ENCODE measurements at places on chromosomes 12 and 14.

DNA sequence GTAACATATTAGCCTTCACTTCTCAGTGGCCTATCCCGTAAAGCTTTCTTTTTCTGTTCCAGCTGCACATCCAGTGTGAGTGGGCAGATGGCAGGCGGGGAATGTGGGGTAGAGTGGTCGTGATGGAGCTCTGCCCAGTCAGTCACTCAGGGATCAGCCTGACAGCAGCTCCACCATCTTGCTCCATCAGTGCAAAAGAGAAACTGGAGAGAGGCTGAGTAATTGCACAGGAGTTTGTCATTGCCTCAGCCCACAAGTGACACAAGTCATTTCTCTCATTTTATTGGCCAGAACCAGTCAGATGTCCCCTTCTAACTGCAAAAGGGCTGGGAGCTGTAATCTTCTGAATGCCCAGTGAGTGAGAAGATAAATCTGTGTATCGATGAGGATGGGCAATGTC lies 66.5 kb downstream of the ATP23 start:
- DNase-seq: no peak

GRCh38 chr12:46453428-46453827 lies 80.9 kb upstream of the SLC38A2 start:
- DNase-seq: no peak

- no peak for DNase-seq
Measured at GRCh38 chr14:105485739-105486162, 935 bp upstream of the CRIP1 start.

DNA sequence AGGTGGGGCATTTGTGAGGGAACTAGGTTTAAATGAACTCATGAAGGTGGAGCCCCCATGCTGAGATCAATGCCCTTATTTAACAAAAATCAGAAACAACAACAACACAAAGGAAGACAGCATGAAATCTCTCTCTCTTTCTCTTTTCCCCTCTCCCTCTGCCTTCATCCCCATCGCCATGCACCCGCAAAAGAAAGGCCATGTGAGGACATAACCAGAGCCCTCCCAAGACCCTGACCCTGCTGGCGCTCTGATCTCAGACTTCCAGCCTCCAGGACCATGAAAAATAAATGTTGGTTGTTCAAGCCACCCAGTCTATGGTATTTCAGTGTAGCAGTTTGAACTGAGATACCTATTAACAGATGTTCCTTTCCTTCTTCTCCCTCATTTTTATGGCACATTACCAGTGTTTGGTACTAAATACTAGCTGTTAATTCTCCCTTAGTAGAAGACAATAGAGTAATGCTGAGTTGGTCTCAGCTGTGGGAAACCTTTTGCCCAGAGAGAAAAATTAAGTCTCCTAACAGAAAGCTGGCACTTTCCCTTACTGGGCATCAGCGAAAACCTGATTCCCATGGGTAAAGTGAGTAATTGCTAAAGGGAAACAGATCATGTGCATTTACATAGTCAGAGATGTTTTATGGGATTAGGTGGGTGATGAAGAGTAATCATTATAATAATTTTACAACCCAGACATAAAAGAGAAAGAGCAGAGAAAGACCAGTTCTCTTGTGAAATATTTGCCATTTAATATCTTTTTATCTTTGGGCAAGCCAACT lies 264.0 kb upstream of the PLEKHG7 start:
- no peak for DNase-seq

DNA sequence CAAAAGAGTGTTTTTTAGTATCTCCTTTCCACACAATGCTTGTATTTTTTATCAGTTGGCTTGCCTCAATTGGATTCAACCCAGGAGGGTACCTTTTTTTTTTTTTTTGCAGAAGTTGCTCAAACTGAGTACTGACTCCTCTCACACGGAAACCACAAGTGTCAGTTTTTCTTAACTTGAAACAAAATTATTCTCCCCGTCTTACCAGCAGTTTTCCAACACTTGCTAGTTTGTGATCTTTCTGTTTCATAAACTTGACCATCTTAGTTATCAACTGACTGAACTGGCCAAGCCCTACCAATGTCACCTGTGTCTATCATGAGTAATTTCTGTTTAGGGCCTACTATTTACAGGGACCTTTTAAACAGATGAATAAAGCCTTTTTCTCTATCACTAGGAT lies 34.1 kb upstream of the ITPR2 start:
- no peak for DNase-seq

GRCh38 chr12:89691659-89692058 lies 17.0 kb downstream of the ATP2B1 start:
- DNase-seq: no peak

DNA sequence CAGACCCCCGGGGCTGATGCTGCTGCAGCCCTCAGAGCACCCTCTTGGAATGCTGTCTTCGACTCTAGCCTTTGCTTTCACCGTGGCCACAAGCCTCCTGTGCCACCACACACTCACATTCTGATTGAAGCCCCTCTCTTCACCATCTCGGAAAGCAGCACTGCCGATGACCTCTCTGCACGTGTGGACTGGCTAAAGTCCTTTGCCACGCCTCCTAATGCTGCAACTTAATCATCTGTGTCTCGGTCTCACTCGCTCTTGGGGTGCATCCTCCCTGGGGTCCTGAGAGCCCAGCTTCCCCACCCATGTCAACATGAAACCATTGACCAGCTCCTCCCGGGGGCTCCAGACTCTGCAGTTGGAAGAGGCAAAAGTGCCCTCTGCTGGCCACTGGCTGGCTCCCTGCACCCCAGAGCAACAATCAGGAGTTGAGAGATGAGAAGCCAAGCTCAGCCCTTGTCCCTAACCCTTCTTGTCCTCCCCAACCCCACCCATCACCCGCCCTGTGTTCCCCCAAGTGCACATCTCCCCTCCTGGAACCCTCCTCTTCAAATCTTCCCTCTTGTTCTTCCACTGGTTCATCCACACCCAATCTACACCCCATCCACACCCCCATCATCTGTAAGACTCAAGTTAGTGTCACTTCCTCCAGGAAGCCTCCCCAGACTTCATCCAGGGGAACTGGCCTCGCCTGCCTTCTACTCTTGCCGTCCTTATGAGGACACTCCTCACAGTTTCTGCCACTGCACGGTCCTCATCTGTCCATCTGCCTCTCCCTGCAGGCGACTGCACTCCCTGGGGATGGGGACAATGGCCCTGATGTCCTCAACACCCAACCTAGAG lies 23.6 kb upstream of the FAM181A start:
- no peak for DNase-seq

- no peak for DNase-seq
Measured at GRCh38 chr14:74427651-74428050, 1.6 kb upstream of the SYNDIG1L start.

DNA sequence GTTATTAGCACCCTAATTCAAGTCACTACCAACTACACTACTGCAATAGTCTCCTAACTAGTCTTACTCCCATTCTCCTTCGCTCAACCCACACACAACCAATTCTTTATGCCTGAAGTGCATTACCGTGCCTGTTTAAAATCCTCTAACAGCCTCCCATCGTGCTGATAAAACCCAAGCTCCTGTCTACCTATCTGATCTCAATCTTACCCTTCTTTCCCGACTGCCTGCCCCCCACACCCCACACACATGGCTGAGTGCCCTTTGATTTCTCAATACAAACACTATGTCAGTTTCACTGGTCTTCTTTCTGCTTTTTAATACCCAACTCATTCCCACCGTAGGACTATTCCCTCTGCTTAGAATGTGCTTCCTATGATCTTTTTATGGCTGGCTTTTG lies 59.9 kb downstream of the SPPL3 start:
- DNase-seq: no peak

DNA sequence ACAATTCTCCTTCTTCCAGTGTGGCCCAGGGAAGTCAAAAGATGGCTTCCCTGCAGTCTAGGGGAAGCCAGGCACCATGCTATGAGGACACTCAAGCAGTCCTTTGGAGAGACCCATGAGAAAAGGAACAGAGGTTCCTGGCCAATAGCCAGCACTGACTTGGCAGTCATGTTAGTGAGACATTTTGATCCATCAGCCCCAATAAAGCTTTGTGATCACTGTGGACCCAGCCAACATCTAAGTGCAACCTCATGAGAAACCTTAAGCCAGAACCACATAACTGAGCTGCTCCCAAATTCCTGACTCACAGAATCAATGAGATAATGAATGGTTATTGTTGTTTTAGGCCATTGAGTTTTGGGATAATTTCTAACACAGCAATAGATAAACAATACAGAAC lies 51.0 kb upstream of the NAP1L1 start:
- DNase-seq: no peak

GRCh38 chr14:91839749-91840148 lies 27.6 kb downstream of the TC2N start:
- no peak for DNase-seq

GRCh38 chr12:46892887-46893286 lies 67.1 kb upstream of the SLC38A4 start:
- DNase-seq: no peak

DNA sequence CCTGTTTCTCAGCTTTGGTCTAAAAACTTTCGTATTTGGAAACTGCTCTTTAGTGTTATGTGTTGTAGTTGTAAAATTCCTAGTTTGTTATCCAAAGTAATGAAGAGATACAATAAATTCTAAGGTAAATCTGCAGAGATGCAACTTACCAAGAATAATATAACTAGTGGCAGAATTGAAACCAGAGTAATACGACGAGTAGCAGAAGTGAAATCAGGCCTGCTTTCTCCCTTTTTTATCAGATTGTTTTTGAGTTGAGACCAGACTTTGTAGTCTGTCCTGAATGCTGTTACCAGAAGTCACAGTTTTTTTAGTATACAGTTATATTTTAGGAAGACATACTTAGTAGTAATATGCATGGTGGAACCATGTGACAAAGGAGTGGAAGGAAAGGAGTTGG lies 12.5 kb downstream of the PAPOLA start:
- DNase-seq: no peak

DNA sequence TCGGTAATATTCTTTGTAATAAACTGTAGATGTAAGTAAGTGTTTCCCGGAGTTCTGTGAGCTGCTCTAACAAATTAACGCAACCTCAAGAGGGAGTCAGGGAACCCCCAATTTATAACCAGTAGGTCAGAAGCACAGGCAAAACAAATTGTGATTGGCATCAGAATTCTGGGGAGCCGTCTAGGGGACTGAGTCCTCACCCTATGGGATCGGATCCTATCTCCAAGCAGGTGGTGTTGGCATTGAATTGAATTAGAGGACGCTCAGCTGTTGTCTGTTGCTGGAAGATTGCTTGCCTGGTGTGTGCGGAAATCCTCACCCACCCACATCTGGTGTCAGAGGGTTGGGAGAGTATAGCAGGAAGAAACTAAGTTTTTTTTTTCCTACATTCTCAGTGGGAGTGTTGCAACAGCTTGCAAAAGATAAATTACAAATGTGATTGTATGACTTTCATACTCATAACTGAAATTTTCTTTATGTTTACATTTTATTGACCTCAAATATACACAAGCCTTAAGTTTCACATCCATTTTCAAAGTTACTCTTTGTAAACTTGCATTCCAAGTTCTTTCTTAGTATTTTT lies 5.5 kb downstream of the TMEM52B start:
- no peak for DNase-seq

DNA sequence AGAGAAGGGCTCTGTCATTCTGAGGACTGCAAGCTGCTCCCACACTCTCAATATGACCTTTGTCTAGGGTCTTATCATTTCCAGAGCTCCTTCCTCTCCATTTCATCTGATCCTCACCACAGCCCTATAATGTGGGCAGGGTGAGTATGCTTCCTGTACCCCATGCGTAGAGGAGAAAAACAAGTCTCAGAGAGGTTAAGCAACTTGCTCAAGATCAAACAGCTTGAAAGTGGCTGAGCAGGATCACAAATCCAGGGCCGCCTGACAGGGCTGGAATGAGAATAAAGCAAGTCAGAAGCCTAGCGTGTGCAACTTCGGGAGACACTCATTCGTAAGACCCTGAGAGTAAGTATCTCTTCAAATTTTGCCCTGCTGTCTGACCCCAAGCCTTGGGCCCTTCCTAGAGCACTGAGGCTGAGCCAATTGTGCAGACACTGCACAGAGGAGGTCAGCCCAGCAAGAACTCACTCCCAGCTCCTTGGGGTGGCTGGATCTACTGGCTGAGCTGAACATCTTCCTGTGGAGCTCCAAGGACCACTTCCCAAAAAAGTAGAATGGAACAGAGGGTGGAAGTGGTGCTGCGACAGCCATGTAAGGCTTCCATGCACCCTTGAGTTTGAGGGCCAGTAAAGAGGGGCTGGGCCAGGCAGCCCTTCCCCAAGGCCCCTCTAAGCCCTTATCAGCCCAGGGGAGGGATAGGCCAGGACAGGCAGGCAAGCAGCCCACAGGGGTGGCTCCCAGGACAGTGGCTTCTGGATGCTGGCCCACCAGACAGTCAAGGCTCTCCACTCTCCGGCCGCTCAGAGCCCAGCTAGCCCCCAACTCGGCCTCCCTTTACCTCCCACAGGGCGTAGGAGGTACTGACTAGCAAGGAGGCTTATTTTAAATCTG lies 10.5 kb downstream of the ZFP36L1 start:
- DNase-seq: no peak

- DNase-seq: no peak
Measured at GRCh38 chr14:98725191-98725590, 546.8 kb downstream of the BCL11B start.

DNA sequence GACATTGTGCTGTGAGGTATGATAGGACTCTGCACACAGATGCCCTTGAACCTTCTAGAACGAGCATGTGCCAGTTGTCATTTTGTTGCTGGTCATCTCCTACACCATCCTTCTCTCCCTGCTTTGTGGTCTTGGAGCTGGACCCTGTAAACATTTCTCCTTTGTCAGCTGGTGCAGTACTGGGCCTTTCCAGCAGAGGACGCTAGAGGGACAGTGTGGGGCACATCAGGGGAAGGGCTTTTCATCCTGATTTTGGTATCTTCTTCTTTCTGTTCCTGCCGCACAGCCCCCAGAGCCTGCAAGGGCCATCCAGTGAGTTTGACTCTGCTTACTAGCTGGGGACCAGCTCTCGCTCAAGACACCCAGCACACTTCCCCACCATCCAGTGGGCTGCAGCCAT lies 484.6 kb downstream of the AACS start:
- DNase-seq: no peak

- no peak for DNase-seq
Measured at GRCh38 chr14:95496111-95496681, 20.3 kb downstream of the SYNE3 start.

GRCh38 chr12:114668886-114669288 lies 15.1 kb downstream of the TBX3 start:
- no peak for DNase-seq

- no peak for DNase-seq
Measured at GRCh38 chr12:19646599-19646998, 207.3 kb downstream of the AEBP2 start.

DNA sequence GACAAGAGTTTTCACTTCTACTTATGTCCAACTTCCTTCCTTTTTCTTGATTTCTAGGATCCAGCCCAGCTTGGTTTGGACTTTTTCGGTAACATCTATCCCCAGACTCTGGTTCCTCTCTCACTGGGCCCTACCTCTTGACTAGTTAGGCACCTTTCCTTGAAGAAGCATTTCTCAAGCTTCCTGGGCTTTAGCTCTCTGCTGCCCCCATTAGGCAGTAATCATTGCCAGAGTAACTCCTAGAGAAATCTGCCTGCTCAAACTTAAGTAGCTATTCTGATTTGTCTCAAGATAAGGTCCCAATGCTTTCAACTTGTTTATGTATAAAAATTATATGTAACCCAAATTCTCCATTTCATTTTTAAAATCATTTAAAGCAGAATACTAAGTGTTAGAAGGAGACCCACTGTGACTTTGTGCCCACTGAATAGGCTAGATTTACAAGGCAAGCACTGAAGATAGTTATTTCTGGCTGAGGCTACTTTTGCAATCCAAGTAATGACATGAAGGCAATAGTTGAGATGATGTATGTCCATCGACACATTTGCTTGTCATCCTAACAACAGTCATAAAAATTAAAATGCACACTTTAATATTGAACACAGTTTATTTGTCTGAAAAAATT lies 275.0 kb upstream of the G2E3 start:
- DNase-seq: no peak

Data from esophagus squamous epithelium (tissue), 5 donors.